ENCODE measurements at places on chromosomes 3 and 15. TPM values are rescaled to one million over a fixed set of nuclear protein-coding genes. Genes with fewer than 3 reads are reported as not detected.

Gene PTPN23
- total RNA-seq, result 34.6 TPM

Gene DNAJB11
- total RNA-seq, result 74.0 TPM

Gene ZMYND10
- 1.3 TPM for total RNA-seq

Gene NEK10
- 0.28 TPM for total RNA-seq

Gene SERINC4
- 0.28 TPM for total RNA-seq

Gene GOLGA8R
- 1.5 TPM for total RNA-seq

Gene FEM1B
- 46.2 TPM for total RNA-seq

Gene PDIA3
- total RNA-seq, result 313 TPM

Gene SEMA3G
- 0.21 TPM for total RNA-seq

Gene ALDH1A2
- 0.57 TPM for total RNA-seq

Gene GOLGA8G
- not detected for total RNA-seq

Gene GPR87
- 1.0 TPM for total RNA-seq

Gene PFKFB4
- 38.2 TPM for total RNA-seq

Gene PRTG
- not detected for total RNA-seq

Gene PLSCR2
- not detected for total RNA-seq

Gene NRG4
- not detected for total RNA-seq

Gene AHSG
- total RNA-seq, result not detected

Gene CEP70
- total RNA-seq, result 3.7 TPM

Gene ZNF80
- 0.21 TPM for total RNA-seq

Gene ACSBG1
- not detected for total RNA-seq

Gene GCSAM
- total RNA-seq, result 1.7 TPM

Gene ISLR2
- total RNA-seq, result not detected

Gene RHCG
- not detected for total RNA-seq

Gene CHCHD6
- 18.5 TPM for total RNA-seq

Gene STAB1
- total RNA-seq, result 0.07 TPM

Gene RLBP1
- total RNA-seq, result not detected

Gene GRAMD2A
- total RNA-seq, result 0.21 TPM

Gene RARB
- not detected for total RNA-seq

Gene KLHL40
- total RNA-seq, result not detected

Gene GOLGA6L4
- total RNA-seq, result 1.1 TPM

Gene HRG
- not detected for total RNA-seq

Gene EFCC1
- 0.37 TPM for total RNA-seq

Gene RAB43
- total RNA-seq, result 44.3 TPM

Gene B3GALNT1
- total RNA-seq, result 3.3 TPM

Gene TP63
- 1.1 TPM for total RNA-seq

Gene ITIH4
- total RNA-seq, result 3.6 TPM

Gene CPA3
- not detected for total RNA-seq
